ENCODE measurements at places on chromosomes 13 and 19.
A peak's percentile ranks its signal among the peaks of the same experiment; 100 is the strongest.

- DNase-seq = no peak
Measured at GRCh38 chr19:57675881-57676280, 5.9 kb upstream of the ZNF551 start.

DNA sequence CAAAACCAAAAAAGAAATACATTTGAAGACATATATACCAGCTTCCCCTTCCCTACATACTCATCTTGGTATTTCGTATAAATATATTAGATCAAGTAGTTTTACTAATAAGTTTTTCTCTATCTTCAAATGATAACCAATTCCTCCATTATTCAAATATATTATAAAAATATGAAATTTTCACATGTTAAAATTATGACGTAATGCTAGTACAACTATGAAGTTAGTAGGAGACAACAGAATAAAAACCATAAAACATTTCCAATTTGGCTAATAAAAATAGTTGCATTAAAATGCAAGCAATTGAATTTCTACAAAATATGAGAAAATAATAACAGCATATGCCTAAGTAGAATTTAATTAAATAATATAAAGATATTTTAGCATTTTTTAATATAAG, 501.8 kb upstream of the SLITRK5 start:
- DNase-seq = no peak

DNA sequence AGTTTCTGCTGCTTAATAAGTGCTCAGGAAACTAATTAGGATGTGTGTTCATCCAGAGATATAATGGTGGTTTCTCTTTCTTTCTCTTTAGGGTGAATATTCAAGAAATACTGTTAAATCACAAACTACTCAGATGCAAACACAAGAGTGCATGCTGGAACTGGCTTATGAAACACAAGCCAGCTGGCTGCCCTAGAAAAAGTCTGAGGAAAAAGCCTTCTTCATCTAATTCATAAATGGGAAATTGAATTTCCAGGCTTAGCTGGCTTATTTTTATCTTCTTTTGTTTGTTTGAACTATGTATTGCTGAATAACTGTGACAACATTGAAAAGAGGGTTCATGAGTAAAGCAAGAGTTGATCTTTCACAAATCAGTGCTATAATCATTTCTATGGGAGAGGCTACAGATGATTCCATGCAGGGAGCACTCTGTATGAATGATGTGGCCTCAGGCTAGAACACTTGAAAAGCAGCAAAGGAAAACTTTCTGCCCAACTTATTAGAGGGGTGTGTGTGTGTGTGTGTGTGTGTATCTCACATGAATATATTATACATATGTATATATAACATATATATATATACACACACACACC, 69.8 kb upstream of the SCEL start:
- no peak for DNase-seq

DNA sequence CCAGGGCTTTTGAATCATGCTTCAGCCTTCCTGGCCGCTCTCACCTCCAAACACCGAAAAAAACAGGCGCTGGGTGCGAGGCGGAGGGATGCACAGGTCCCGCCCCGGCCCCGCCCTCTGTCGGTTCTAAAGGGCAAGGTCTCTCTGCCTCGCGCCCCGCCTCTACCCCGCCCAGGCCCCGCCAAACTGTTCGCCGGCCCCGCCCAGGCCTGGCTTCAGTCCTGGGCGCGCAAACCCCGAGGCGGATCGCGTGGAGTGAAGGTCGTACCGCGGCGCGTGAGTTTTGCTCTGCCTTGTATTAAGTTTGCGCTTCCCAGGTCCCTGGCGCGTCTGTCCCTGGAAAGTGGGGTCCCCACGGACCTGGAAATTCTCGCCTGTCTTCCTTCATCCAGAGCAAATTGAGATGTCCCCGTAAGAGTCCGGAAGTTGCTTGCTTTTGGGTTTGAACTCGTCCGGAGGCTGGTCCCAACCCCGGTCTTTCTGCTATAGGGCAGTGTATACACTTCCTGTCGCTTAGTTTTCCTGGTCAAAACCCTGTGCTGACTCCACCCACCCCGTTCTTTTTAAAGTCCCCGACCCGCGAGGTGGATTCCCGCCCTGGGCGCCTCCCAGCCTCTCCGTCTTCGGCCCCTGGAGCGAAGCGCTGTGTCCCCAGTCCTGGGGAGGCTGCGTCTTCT, 8.4 kb downstream of the ZNF808 start:
- DNase-seq = peak; percentile 79

- DNase-seq = no peak
Measured at GRCh38 chr13:40613192-40613818, 53.1 kb downstream of the FOXO1 start.

Data from stimulated activated CD8-positive, alpha-beta memory T cell treated with anti-CD3 and anti-CD28 coated beads, Interleukin-7, amount 100 ng/mL, for 48 hours (primary cell).